ENCODE measurements at places on chromosomes 5 and 9.
A peak's percentile ranks its signal among the peaks of the same experiment; 100 is the strongest.

- DNase-seq: no peak
Observed at GRCh38 chr5:270340-270739, 1.1 kb upstream of the PDCD6 start.

DNA sequence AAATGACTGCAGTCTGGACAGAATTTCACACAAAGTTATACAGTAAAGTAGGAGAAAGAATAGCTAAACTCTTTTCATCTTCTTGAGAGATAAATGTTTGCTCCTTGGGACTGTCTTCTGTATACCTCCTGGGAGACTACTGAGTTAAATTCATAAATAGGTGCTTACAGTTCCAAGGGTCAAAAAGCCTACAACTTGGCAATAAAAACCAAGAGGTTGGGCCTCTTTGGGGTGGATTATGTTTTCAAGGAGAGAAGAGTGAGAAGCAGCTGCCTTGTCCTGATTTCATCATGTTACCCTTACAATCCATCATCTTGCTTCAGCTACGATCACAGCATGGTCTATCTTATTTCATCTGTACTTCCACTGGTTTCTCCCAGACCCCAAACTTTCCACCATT is 213.2 kb upstream of the RPS23 start:
- no peak for DNase-seq

DNA sequence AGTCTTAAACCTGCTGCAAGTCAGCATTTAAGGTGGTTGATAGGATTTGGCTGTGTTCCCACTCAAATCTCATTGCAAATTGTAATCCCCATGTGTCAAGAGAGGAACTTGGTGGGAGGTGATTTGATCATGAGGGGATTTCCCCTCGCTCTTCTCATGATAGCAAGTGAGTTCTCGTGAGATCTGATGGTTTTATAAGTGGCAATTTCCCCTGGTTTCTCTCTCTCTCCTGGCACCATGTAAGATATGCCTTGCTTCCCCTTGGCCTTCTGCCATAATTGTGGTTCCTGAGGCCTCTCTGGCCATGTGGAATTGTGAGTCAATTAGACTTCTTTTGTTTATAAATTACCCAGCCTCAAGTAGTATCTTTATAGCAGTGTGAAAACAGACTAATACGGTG is 84.3 kb upstream of the SMC2 start:
- peak; percentile 69 for DNase-seq

DNA sequence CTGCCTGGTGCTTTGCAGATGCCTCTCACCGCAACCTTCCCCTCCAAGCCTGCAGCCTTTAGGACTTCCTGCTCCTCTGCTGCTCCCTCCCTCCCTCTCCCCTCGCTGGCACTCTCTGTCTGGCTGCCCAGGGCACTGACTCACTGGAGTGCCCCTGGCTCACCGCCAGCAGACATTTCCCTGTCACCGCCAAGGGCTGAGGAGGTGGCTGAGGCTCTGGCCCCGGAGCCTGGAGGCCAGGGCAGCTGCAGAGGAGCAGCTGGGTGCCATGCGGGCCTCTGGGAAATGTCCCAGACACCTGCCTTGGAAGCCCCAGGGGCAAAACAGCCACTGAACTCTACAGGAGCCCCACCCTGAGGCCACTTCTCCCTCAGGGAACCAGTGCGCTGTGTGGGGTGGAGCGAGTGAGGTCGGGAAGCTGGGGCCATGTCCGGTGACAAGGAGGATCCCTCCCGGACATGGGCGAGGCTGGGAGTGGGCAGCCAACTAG is 53.4 kb downstream of the TENT4A start:
- DNase-seq: peak; percentile 35

DNA sequence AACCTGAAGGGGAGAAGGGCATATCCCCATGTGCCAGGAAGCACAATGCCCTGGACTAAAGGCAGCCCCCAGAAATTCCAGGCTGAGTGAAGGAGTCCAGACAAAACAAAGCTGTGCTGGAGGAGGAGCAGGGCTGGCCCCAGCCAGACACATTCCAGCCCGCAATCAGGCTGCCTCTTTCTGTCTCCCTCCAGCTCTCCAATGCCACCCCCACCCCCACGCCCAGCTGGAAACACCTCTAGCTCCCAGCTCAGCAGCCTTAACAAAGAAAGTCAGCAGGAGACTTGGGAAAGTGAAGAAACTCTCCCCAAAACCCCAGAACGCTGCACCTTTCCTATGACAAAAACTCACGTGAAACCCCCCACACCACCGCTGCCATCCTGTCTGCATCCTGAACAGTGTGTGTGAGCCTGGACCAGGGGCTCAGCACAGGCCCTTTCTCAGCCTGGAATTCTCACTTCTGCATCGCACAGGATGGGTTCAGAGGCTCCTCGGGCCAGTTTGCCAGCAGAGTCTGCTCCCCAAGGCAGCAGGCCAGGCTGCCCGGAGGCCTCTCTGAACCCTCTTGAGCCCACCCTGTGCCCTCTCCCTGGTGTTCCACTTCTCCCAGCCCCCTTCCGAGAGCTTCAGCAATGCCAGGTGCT is 96.2 kb upstream of the ICE1 start:
- DNase-seq: no peak

- DNase-seq: no peak
Observed at GRCh38 chr5:158756871-158757270, 342.8 kb downstream of the EBF1 start.

DNA sequence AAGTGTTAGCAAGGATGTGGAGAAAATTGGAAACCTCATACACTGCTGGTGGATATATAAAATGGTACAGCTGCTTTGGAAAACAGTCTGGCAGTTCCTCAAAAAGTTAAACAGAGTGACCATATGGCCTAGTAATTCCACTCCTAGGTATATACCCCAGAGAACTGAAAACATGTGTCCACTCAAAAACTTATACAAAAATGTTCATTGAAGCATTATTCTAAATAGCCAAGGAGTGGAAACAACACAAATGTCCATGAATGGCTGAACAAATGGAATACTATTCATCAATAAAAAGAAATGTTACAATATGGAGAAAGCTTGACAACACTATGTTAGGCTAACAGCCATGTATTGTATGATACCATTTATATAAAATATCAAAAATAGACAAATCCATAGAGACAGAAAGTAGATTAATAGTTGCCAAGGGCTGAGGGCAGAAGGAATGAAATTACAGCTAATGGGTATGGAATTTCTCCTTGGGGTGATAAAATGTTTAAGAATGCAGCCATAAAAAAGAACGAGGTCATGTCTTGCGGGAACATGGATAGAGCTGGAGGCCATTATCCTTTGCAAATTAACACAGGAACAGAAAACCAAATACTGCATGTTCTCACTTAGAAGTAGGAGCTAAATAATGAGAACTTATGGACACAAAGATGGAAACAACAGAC is 33.6 kb upstream of the FBP1 start:
- peak; percentile 78 for DNase-seq

GRCh38 chr5:2523180-2523579 is 228.3 kb downstream of the IRX2 start:
- no peak for DNase-seq

- DNase-seq: peak; percentile 78
Observed at GRCh38 chr9:6944093-6944551, 186.3 kb downstream of the KDM4C start.

DNA sequence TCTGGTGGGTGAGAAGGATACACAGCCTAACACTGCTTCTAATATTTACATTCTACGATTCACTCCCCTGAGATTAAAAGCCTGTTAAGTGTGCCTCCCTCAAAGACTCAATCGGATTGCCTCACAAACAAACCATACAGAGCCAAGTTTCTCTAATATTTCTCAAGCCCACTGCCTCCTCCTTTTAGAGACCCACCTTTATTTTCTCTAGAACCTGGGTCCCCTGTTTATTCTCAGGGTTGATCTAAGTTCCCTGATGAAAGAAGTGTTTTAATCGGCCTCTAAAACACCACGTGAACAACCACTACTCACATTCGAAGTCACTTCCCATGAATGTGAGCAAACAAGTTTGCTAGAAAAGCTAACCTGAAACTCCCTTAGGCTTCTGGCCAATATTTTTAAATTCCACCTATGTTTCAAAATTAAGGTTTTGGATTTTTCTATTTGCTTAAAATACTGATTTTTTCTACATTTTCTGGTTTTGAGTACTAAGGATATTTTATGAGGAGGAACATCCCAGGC is 76.5 kb downstream of the GLIS3 start:
- no peak for DNase-seq

DNA sequence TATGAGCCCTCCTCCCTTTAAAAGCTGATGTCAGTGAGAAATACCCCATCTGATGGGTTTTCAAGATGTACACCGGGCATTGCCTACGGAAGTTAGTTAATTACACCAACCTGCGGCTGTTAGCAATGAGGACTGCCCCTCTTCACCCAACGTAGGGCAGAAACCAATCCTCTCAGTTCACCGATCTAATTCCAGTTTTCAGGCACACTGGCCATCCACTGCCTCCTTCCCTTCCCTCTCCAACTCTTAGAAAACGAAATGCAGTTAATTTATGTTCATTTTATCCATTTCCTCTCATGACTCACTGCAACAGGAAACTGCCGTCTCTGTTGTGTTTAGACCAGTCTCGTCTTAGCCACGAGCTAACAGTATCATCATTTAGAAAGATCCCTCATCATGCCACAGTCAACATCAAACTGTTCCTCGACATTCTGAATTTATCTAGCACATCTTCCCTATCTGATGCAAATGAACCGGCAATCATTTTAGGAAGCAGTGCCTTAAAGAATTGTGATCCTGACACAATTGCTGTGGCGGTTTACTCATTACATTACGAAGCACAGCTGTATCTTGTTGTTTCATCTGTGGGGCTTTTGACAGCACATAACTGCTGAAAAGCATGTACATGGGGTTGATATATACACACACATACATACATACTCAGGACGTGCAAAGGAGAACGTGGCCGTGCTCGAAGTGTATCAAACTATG is 168.6 kb downstream of the EFNA5 start:
- DNase-seq: peak; percentile 76

GRCh38 chr5:115068239-115069086 is 101.2 kb downstream of the TRIM36 start:
- peak; percentile 40 for DNase-seq

DNA sequence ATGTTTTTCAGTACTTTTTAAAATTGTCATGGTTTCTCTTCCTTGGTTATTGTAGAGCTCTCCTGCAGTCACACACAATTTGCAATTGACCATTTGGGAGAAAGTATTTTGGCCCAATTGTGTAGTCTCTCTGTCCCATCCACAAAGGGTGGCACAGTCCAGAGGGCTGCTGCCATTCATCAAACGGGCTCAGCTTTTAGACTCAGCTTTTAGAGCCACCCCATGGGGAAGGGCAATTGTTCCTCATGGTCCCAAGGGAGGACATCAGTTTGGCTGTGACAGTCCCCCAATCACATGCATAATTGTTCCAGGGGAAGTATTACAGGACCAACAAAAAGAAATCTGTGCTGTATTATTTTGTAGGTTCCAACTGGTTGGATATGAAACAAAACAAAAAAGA is 207.6 kb downstream of the ZNF462 start:
- no peak for DNase-seq

DNA sequence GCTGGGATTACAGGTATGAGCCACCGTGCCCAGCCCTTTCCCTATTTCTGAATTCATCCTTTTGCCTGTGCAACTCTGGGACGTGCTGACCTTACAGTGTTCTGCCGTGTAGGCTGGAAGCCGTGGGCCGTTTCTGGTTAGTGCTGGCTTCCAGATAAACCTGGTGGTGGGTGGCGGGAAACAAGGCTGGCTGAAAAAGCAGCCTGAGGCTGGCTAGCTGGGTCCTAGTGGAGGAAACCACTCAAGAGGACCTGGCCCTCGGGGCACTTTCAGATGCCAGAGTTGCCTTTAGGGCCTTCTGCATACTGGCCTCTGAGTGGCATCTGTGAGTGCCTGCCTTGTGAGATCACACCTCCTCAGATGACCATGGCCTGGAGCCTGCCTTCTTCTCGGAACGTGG is 26.9 kb downstream of the GALNT12 start:
- DNase-seq: no peak

DNA sequence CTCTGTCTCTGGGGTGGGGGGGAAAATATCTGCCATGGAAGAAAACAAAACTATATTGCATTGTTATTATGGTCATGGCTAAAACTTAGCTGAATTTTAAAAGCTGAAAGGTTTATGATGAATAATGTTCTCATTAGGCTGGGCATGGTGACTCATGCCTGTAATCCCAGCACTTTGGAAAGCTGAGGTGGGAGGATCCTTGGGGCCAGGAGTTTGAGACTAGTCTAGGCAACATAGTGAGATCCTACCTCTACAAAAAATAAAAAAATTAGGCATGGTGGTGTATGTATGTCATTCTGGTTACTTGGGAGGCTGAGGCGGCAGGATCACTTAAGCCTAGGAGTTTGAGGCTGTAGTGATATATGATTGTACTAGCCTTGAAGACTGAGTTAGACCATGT is 44.5 kb downstream of the IPO11 start:
- DNase-seq: peak; percentile 39

DNA sequence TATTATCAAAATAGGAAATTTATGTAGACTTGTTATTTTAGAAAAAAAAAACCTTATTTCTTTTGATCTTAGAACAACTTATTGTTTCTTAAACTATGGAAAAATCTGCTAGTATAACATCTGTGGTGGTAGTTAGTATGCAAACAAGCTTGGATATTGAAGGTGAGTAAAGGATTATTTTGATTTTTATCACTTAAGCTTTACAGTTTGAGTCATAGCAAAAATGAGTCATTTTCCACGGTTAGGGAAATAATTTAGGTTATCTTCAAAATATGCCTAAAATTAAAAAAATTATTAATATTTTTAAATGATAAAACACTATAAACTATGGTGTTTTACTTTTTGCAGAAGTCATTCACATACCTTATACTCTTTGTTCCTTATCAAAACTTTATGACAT is 107.2 kb upstream of the DHFR start:
- peak; percentile 32 for DNase-seq

DNA sequence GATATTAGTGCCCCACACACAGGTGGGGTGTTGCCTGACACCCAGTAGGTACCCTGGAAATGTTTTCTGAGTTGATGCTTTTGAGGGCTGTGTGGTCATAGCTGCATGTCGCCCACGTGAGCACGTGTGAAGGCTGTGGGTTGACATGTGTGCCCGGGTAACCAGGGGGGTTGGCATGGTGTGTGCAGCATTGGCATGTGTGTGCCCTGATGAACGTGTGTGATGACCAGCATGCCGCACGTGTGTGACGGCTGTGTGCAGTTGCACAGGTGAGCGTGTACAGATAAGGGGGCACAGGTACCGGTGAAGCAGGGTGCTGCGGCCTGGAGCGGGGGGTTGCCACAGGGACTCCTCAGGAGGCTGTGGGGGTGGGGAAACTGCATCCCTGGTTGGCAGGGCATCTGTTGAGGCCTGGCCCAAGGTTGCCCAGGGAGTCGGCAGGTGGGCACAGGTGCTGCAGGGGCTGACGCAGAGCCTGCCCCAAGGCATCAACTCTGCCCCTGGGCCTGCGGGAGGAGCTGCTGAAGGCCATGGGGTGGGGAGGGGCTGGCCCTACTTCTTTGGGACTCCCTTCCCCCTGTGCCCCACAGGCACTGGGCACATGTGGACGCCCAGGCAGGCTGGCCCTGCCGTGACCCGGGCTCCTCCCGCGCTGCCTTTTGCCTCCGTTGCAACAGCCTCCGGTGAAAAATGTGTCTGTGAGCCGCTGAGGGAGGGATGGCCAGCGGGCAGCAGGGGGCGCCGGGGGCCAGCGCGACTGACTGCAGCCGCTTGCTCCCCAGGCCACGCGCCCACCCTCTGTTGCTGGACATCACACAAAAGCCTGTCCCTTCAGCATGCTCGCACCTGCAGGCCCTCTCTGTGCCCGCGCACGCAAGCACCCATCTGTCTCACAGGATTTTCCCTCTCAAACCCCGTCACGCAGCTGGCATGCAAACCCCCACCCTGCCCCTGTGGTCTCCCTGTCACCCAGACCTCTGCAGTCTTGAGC is 2.2 kb downstream of the UNC5A start:
- DNase-seq: peak; percentile 40

Data from iris pigment epithelial cell (primary cell).